Bronchial epithelial cell (primary cell): ENCODE measurements at places on chromosomes 3 and 15.

GRCh38 chr15:88331291-88331690, 74.8 kb upstream of the NTRK3 start:
- no peak for DNase-seq

GRCh38 chr3:158267015-158267414, 157.1 kb downstream of the RSRC1 start:
- DNase-seq, result no peak

DNA sequence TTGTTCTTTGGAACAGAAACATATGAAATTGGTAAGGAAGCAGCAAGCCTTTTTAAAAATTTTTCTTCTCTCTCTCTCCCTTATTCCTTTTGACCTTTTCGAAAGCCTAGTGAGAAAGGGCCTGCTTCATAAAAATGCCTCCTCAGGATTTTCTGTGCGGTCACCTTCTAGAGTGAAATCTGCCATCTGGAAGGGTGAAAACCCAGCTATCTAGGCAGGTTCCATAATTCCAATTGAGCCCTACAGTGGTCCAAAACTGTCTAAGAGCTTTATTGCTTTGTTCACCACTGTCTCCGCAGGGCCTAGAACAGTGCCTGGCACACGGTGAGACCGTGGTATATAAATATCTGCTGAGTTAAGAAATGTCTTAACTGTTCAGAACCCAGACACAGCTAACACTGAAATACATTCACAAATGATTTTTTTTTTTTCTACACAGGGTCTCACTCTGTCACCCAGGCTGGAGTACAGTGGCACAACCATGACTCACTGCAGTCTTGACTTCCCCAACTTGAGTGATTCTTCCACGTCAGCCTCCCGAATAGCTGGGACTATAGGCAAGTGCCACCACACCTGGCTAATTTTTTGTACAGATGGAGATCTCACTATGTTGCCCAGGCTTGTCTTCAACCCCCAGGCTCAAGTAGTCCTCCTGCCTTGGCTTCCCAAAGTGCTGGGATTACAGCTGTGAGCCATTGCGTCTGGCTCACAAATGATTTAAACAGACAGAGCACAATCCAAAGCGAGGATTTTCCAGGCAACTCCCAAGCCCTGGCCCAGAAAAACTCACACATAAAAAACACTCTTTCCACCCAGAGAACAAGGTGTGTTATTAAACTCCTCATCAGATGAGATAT, 64.4 kb downstream of the FRMD4B start:
- no peak for DNase-seq

GRCh38 chr3:184598574-184598927, 37.0 kb downstream of the EPHB3 start:
- no peak for DNase-seq

DNA sequence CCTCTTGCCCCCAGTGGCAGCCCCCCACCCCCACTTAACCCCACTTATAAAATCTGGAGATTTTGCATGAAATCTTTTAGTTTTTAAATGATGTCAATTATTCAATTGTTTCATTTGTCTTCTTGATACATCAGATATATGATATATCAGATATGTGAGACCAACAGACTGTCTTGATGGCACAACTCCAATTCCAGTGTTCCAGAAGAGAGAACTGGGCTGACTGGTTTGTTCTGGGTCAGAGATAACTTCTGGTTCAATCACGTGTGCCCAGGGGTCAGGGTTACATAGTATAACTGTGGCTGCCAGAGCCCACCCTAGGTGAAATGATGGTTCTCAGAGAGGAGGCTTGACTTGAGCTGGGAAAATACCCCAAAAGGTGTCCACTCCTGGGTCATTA, 32.4 kb upstream of the ATG7 start:
- DNase-seq, result no peak

- DNase-seq, result no peak
Observed at GRCh38 chr3:39329493-39329892, at the start of gene CCR8. CCR8 (plus strand) TSS chr3:39329709; CDS start chr3:39332332, 2,623 bp downstream.

- DNase-seq, result peak; percentile 34
Observed at GRCh38 chr3:30493911-30494311, 112.5 kb upstream of the TGFBR2 start.
